Stimulated activated CD8-positive, alpha-beta memory T cell treated with anti-CD3 and anti-CD28 coated beads, Interleukin-7, amount 100 ng/mL, for 24 hours (primary cell): ENCODE measurements at places on chromosomes 2 and 18.

DNA sequence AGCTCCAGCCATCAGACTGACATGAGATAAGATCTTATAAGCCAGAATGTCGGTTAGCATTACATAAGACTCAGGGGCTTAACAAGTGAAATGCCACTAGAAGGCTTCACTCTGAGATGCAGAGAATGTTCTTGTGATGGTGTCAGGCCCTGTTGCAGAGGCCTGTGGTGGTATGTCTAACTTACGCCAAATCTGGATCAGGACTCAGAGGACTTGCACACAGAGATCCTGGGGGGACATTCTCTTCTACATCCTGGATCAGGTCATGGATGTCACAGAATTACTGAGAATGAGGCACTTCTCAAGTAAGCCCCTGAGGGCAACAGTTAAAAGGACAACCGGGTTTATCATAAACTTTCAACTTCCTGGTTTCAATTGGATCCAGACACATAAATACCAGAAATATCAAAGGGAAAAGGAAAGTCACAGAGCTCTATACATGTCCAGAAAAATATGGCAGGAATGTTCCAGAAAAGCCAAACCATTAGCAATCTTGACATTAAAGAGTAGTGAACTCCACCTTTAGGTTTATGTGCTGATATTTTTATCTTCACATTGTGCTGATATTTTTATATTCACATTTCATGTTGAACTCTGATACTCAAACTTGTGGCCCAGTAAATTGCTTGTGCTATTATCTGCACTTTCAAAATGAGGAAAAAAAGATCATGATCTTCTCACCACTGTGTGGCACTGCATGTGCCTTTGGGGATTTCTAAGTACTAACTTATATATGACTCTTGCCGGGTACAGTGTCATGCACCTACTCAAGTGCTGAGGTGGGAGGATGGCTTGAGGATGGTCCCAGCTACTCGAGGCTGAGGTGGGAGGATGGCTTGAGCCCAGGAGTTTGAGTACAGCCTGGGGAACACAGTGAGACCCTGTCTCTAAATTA lies 137.5 kb upstream of the RNF152 start:
- no peak for DNase-seq

GRCh38 chr2:202337151-202337550 lies 39.0 kb upstream of the BMPR2 start:
- DNase-seq, result no peak

DNA sequence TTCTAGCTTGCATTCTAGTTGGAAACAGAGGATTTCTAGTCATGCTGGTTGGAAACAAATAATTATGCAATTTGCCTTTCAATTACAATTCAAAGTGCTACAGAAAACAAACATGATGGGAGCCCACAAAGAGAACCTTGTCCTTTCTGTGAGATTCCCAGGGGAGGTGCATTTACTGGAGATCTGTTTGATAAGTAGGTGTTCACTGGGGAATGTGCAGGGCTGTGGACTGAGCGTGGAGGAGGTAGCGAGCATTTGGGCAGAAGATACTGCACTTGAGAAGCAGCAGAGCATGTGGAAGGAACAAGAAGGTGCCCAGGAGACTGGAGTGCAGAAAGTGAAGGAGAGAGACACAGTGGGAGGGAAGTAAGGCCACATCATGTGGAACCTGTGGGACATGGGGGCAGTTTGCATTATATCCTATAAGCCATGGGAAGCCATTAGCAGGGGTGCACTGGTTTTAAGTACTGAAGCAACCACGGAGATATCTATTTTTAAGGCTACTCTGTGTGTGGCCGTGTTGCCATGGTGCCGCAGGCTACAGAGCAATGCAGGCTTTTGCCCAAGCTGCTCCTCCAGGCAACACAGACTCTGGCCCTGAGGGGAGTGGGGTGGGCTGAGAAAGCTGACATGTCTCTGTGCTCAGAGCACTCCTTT lies 154.0 kb downstream of the ANTXR1 start:
- DNase-seq, result no peak

DNA sequence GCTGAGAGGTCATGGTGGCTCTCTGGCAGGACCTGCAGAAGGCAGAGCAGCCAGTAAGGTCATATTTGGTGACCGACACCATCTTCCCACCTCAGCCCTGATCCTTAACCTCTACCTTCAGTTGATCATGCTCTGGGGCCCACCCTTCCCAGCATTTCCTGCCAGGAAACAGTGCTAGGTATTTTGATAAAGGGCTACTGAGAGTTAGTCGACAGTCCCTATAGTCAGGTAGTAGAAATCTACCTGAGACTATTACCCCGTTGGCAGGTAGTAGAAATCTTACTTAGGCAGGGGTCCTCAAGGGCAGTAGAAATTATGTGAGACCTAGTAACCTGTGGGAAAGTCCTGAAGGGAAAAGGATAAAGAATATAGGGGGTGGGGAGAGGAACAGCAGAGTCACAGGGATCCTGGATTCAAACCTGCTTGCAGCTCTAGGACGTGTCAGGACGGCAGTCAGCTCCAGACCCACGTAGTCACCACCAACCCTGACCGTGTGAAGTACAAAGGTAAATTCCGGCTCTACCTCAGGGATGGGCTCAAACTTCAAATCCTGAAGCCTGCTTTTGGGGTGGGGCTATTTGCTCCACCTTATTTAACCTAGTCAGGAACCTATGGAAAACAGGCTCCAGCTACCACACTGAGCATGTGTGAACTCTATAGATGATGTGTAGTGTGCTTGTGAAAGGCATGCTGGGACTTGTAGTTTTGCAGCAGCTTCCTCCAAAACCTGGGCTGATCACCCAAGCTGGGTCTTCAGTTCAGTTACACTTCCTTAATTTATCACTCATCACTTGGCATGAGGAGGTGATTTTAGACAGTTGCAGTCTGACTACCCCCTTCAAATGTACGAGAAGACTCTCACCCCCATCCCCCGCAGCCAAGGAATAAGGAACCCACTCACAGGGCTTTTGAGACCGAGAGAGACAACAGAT lies at the start of gene DQX1:
Gene DQX1, minus strand, starts transcription at position 515 of the 932 bp plus-strand sequence. Its CDS starts 502 bp downstream, at position 13.
- no peak for DNase-seq

DNA sequence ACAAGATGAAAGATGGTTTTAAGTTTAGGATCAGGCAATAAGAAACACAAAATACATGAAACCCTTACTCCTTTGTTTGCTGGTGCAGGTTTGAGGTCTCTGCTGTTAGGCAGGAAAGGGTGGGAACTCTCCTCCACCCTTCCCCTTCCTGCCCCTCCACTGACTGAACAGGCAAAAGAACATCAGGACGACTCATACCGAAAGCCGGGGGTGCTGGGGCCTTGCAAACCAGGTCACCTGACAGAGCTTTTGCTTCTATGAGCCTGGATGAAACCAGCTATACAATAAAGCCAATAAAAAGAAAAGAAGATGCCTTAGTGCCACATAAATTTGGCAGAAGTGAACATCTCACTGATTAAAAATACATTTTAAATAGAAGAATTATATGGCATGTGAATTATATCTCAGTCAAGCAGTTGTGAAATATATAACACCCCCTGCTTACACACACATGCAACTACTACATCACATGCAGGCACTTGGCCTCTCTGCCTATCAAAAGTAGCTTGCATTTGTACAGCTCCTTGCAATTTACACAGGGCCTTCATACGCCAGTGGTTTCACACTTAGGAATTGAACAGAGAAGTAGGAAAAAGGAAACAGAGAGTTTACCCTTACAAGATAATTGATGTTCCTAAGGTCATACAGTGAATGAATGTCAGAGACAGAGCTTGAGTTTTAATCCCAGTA lies 215.1 kb upstream of the TRIB2 start:
- DNase-seq, result peak; percentile 56

- DNase-seq, result no peak
These were observed 109.8 kb downstream of the UPP2 start for GRCh38 chr2:158211502-158211901.
